ENCODE measurements at places on chromosomes 1 and 21.

DNA sequence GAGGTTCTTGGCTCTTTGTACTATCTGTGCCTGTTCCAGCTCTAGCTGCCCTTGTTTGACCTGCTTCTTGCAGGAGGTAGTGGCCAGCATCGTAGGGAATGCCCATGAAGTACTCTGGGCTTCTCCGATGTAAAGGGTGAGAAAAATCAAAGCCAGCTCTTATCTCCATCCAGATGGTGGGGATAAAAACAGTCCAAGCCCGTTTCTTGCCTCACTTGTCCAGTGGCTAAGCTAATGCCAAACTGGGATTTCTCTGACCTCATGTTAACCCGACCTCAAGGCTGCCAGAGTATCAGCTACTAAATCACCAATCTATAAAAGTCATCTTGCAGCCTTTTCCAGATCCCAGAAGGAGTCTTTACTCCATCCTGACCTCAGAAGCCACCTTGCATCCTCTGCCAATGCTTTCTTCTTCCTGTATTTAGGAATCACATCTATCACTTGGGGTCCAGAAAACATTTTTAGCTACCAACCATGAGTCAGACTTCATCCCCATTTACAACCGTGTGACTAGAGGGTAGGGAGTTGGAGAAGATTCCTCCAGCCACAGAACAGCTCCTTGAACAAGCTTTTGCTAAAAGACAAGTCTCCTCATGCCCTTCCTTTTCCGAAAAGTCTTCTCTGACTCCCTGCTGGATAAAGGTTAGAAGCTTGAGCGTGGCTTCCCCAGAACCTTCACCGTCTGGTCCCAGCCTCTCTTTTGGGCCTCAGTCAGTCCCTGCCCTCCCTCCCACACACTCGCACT is 35.9 kb downstream of the KCNC4 start:
- no peak for DNase-seq

DNA sequence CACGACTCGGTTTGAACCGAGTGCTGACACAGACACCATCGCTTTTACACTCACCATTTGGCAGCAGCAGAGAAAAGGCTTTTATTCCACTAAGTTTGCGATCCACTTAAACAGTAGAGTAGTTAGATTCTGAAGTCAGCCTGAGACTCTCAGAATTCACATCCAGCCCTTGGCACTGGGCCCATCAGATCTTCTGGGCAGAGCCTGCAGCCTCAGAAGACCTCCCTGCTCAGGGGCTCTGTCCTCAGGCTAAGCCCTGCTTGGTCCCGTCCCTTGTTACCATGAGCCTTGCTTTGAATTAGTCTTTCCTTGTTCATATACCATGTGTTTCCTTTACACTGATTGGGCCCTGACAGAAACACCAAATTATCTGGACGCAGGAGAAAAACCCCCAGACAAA is 41.4 kb upstream of the AJAP1 start:
- DNase-seq, result no peak

- DNase-seq, result peak; percentile 92
Observed at GRCh38 chr1:20212685-20213331, 26.5 kb upstream of the PLA2G2C start.

DNA sequence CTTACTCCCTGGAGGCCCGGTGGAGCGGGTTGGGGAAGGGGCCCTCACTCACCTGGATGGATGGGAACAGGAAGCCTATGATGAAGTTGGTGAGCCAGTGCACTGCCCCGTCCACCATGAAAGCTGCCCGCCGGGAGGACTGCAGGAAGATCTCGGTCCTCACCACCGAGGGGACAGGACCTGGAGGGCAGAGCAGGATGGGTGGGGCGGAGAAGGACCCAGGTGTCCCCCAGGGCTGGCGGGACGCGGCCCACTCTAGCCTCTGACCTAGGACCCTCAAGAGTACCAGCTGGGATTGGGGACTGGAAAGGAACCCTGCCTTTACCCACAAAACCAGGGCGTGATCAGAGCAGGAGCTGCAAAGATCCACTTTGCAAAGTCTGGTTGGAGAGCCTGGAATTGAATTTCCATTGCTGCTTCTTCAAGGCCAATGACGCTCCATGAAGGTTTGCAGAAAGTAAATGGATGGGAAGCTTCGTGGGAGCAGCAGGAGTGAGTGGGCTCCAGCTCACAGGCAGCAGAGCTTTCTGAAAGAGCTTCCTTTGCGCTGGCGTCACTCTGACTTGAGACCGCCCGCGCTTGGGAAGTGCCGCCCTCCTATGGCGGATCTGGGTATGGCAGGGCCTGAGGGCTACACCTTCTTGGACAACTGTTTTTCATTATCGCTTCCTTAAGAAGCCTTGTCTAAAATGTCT is 21.4 kb downstream of the SLC2A7 start:
- peak; percentile 90 for DNase-seq

GRCh38 chr1:94236630-94237290 is 624 bp downstream of the ARHGAP29 start:
- peak; percentile 43 for DNase-seq

GRCh38 chr1:213864091-213864490 is 123.7 kb upstream of the PROX1 start:
- no peak for DNase-seq

DNA sequence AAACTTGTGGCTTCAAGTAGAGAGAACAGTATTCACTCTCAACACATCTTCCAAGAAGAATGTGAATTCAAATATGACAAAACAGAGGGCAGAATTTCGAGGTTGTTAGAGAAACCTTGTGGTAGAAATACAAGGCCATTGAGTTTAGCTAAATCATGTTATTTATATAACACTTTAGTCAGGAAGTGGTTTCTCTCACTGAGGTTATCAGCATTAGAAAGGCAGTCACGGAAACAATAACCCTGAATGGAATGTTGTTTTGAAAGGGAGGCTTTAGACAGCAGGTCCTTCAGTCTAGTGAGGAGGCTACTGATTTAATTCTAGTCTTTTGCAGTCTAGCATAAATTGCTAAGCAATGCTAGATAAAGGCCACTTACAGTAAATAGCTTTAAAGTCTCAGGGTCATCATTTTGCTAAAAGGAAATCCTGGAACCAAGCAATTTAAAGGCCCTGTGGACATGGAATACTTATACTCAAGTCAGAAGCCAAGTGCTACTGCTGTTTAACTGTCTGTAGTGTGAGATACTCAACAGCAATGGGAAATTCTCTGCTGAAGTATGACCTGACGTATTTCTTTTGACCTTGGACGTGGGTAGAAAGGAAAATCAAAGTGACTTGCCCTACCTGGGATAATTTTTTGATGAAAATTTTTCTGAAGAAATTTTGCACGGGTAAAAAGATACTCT is 89.0 kb upstream of the CHODL start:
- DNase-seq, result peak; percentile 25

- DNase-seq, result no peak
Observed at GRCh38 chr1:20555025-20555757, 2.8 kb downstream of the FAM43B start.

DNA sequence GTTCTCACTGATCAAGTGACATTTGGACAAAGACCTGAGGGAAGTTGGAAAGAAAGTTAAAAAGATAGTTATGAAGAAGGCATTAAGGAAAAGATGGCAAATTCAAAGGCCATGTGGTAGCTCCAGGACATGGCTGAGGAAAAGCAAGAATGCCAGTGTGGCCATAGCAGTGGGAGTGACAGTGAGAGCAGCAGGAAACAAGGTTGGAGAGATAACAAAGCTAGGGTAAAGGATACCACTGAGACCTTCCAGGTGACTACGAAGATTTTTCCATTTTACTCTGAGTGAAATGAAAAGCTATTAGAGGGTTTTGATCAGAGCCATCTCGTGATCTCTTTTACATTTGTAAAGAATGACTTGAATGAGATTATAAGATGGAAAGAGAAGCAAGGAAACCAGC is 170.6 kb downstream of the SLC44A5 start:
- DNase-seq, result no peak

DNA sequence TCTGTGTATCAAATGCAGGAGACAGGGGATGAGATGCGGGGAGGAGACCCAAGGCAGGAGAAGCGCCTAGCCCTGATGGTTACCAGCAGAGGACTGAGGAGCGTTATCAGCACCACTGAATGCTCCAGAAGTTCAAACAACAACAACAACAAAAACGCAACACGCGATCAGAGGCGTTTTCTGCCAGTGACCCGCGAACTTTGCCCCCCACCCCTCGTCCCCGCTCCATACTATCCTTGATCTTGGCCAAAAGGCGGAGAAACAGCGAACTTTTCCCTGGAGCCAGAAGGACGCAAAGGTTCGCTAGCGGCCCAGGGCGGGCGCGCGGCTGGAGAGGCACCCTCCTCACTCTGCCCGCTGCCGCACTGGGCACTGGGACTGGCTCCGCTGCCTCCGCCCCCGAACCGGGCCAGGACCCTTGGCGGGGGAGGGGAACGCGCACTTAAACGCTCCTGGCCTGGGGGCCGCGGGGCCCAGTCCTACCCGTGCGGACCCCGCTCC is 699 bp downstream of the ECHDC2 start:
- DNase-seq, result peak; percentile 46

DNA sequence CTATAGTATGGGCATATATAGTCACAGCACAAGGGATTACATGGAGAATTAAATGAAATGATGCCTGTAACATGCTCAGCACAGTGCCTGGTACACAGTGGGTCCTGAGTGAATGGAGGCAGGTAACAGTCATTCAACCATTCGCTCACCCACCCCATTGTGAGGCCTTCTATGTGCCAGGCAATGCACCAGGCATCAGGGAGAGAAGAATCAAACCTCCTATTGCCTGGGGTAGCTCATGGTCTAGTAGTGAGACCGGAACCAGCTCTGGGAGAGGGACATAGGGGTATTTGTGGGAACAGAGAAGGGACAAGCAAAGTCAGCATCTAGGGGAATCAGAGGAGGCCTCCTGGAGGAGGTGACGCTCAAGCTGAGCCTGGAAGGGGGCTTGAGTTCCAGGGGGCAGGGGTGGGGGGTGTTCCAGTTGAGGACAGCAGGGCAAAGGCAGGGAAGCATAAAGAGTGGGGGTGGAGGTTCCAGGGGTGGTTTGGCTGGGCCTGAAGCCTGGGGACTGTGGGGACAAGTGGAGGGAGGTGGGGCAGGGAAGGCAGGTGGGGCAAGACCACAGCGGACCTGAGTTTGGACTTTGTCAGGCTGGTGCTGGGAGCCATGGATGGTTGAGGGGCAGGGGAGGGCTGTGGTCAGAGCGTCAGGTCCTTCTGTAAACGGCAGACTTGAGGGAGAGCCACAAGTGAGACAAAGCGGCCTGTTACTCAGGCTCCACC is 591.6 kb downstream of the PTPRU start:
- no peak for DNase-seq

- DNase-seq, result peak; percentile 29
Observed at GRCh38 chr21:38439957-38440356, 58.3 kb downstream of the ERG start.

DNA sequence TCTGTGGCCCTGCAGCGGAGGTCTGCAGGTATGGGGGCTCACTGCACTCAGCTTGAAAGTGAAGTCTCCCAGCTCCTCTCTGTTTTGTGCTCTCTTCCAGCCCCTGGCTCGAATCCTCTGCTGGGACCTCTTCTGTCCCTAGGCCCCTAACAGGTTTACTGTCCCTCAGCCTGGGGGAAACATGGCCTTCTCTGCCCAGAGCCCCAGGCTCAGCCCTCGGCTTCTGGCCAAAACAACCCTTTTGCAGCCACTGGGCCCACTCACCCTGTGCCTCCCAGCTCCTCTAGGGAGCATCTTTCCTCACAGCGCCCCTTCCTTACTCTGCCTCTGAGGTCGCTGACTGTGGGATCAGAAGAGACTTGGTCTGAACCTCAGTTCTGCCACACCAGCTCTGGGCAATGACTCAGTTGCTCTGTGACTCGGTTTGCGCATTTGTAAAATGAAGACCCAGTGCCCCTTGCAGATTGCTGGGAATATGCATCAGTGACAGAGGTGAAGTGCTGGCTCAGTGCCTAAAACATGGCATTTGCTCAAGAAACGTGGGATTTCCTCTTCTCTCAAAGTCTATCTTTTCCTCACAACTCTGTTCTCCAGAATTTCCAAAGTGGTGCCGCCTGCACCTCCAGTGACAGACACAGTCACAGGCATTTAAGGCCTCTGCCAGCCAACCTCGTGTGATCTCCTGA is 26.5 kb upstream of the TENT5C start:
- no peak for DNase-seq

DNA sequence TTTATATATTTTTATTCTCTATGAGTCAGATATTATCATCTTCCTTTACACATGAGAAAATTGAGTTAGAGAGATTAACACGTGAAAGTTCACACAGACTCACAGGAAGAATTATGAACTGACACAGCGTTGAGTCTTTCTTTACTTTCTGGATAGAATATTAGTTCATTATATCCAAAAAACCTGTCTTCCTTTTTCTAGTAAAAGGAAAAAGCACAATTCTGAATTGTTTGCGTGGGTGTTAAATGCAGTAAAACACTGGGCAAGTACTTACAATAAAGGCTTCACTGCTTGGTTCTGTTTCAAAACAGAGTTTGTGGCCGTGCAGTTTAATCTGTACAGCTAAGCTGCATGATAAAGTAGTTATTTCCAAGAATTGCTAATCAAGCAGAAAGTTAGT is 10.8 kb downstream of the MAGI3 start:
- DNase-seq, result no peak

- no peak for DNase-seq
Observed at GRCh38 chr1:63704443-63704842, 69.4 kb upstream of the ROR1 start.

GRCh38 chr1:155062702-155063411 is 683 bp upstream of the EFNA4 start:
- DNase-seq, result peak; percentile 72

- DNase-seq, result no peak
Observed at GRCh38 chr1:204323887-204324286, 35.8 kb downstream of the PLEKHA6 start.

GRCh38 chr1:99594205-99594604 is 51.7 kb upstream of the PALMD start:
- DNase-seq, result no peak

- DNase-seq, result no peak
Observed at GRCh38 chr1:95537176-95537575, 303.2 kb downstream of the RWDD3 start.

DNA sequence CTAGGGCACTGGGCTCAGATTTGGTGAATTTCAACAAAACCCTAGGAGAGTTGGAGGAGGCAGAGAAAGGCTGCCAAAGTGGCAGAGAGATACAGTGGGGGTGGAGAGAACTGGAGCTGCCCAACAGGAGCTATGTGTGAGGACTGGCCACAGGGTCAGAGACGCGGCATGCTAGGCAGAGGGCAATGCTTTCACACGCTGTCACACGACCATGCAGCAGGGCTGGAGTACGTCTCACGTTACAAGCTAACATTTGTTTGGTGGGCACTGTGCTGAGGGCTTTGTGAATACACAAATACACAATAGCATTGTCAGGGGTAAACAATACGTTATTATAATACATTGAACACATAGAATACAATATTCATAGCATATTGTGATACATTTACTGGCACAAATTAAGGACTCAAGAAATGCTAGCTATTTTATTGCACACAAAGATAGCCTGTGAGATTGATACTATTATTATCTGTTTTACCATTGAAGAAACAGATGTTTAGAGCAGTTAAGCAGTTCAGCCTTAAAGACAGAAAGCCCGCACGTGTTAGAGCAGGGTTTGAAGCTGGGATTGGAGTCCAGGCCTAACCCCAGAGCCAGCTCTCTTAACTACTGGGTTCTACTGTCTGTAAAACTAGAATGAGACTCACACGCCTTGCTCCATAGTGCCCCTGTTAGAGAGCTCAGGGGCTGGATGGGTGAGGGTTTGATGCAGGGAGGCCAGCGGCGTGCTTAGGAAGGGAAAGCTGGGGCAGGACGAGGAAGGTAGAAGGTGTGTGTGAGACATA is 4.5 kb downstream of the RAB7B start:
- peak; percentile 27 for DNase-seq

All from iPS-NIHi11 (cell line).